GM23248 (cell line): ENCODE measurements at places on chromosomes 1 and 21. TPM values are rescaled to one million over a fixed set of nuclear protein-coding genes. Genes with fewer than 3 reads are reported as not detected.

- peak; percentile 40 for DNase-seq
Observed at GRCh38 chr1:199173356-199173755, 534.5 kb downstream of the PTPRC start.

GRCh38 chr1:70910013-70910412 is 137.6 kb downstream of the PTGER3 start:
- DNase-seq = no peak

GRCh38 chr1:154583773-154584172 is 16.2 kb downstream of the CHRNB2 start:
- no peak for DNase-seq

DNA sequence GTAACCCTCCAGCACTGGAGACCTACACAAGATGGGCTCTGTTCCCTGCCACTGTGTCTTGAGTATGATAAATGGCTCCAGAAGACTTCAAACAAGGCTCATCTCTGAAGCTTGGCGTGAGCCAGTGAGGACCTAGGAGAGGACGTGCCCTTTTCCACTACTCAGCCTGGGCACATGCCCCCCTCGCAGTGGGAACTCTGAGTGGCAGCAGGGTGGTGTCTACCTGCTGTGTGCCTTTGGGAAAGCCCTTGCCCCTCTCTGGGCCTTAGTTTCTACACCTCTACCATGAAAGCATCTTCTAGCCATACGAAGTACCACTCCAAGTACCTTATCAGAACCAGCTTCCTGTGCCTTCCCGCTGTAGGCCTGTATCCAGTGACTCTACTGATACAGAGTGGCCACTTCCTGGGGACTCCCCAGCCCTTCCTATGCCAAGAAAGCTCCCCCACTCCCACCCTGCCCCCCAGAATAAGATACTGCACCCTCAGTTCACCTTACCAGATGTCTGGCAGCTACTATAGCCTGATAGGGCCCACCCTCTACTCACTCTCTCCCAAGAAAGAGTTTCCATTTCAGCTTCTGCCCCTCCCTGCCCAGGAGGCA is 3.1 kb upstream of the MOB3C start:
- no peak for DNase-seq

- peak; percentile 91 for DNase-seq
Observed at GRCh38 chr1:46522184-46522968, 29.1 kb downstream of the KNCN start.

DNA sequence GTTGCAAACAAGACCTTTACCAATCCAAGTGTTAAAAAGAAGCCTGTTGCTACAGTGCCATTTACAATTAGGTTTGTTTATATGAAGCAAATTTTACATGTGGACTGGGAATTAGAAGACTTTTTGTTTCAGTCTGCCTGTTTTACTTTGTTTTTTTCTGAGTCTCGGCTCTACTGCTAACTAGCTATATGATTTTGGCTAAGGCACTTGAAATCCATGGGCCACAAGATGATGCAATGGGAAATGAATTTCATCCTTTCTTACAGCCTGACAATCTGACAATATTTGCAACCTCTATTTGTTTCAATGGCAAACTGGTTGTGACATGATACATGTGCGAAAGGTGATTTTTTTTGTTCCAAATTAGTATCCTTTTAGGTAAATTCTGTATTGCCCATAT is 3.7 kb upstream of the PEX11B start:
- peak; percentile 37 for DNase-seq

GRCh38 chr21:29423099-29423870 is 124.6 kb downstream of the BACH1 start:
- no peak for DNase-seq

DNA sequence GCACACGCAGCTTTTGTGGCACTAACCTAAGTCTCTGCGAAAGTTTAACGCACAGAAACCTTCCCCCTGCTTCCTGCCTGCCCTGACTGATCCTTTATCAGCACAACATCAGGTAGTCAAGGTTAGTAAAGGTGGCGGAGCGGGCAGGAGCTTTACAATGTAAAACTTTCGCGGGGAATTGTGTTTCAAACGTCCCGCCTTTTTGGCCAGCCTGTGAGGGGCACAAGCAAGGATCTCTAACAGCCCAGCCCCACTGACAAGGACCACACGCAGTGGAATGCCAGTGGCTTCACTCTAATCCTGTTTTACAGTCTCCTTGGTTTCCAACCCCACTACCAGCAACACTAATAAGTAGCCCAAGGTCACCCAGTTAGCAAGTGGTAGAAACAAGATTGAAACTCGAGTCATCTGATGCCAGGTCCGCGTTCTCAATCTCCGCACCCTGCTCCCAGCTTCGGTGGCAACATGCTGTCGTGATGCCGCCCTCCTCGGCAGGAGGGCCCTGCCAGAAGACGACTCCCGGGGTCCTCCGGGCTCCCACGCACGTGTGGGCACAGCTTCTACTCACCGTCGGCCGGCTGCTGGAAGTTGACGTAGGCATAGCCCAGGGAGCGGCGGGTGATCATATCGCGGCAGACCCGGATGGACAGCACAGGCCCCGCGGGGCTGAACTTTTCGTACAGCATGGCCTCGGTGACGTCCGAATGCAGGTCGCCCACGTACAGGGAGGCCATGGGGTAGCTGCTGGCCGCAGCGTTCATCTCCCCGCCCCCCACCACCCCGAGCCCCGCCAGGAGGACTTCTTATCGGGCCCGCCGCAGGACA is 1.2 kb downstream of the PABPC4 start:
- DNase-seq = peak; percentile 89

GRCh38 chr1:247331172-247331524 is 519 bp downstream of the ZNF496 start:
- peak; percentile 90 for DNase-seq

- DNase-seq = no peak
Observed at GRCh38 chr1:31263408-31263807, 23.7 kb upstream of the NKAIN1 start.

DNA sequence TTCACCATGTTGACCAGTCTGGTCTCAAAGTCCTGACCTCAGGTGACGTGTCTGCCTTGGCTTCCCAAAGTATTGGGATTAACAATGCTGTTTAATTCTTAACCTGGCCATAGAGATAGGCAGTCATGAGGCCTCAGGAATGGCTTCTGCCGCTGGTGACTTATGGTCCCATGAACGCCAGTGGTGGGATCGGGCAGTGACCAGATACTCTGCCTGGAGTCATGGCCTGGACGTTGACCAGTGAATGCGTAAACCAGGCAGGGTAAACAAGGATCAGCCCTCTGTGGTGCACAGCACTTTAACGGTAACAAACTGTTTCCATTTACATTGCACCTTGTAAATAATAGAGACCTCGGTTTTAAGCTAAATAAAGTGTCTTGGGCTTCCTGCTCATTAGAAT is 23.0 kb downstream of the MTARC1 start:
- DNase-seq = no peak

DNA sequence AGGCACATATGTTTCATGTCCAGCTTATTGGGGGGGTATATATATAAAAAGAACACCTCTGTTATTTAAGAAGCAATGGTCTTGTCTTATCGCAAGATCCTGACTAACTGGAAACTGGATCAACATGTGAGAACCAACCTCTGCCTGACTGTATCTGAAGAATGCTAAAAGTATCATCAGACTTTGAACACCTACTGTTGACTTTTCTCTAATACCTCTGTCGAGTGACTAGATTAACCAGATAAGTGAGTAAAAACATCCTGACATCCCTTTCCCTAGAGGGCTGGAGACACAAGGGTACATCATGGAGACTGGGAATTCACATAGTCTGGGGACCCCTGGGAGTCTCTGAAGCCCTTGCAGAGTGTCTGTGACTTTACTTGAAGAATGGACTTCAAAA is 26.3 kb upstream of the PIGC start:
- no peak for DNase-seq

- peak; percentile 24 for DNase-seq
Observed at GRCh38 chr1:42730988-42731387, 9.0 kb downstream of the CLDN19 start.

DNA sequence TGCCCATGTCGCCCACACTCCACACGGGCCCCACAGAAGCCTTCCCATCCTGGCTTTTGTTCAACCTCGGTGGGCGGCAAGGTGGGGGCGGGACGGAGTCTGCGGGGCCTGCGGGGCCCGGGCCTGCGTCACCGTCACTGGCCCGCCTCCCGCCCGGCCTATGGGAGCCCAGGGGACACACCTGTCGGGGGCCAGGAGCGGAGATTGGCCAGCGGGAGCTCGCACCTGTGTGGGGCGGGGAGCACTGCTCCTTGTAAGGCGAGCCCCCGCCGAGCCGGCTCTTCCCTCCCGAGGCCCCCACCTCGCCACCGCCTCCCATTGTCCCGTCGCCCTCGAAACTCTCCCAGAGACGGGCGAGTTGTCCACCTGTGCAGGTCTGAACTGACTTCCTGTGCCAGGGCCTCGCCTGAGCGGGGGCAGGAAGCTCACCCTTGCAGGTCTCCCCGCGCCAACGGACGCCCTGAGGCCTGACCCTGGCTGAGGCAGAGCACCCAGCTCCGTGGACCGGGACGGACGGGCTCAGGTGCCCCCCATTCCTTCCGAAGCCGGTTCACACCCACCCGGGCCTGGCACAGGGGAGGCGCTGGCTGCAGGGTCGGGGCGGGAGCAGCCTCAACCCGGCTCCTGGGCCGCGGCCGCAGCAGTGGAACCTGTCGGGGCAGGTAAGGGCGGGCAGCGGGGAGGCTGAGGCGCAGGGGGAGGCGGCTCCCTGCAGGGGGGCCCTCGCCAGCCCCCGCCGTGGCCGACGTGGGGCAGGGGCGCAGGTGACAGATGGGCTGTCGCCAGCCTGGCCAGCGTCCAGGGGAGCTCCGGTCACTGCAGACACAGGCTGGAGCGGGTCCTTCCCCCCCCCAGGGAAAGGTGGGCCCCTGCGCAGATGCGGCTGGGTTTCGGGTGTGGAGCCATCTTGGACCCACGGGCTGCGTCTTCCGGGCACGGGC is 10.8 kb upstream of the TTLL10 start:
- DNase-seq = no peak

- DNase-seq = peak; percentile 58
Observed at GRCh38 chr21:41425954-41426675, at the start of gene MX1. MX1 (plus strand) TSS chr21:41426239; CDS start chr21:41432071, 5,832 bp downstream.

GRCh38 chr21:33561373-33561772 is 18.5 kb downstream of the SON start:
- DNase-seq = peak; percentile 35

DNA sequence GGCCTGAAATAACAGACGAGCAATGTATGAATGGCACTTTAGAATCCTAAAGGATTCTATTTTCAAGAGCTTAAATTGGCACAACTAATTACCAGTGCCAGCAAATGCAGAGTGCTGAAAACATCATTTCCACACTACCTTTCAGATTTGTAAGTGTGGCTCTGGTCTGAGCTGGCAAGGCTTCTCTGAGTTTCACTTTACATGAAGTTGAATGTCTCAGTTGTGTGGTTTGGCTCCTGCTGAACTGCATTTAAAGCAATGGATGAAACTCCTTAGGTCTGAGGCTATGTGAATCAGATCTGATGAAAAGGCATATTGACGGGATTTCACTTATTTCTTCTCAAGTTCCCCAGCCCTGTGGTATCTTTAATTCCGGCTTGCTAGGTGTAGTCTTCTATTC is 114.8 kb upstream of the PTGFR start:
- DNase-seq = peak; percentile 58

GRCh38 chr1:62978741-62979140 is 194.8 kb downstream of the ATG4C start:
- DNase-seq = no peak

GRCh38 chr1:239861985-239862384 is 229.7 kb upstream of the FMN2 start:
- DNase-seq = no peak

The CD1B gene
- polyA plus RNA-seq = not detected in 2 replicates

The SLAMF1 gene
- polyA plus RNA-seq = not detected in 2 replicates

The WNT3A gene
- not detected in 2 replicates for polyA plus RNA-seq

The OR2L3 gene
- polyA plus RNA-seq = not detected in 2 replicates

The NBPF3 gene
- polyA plus RNA-seq = 7.5 and 8.9 TPM in 2 replicates

The FAAH gene
- polyA plus RNA-seq = 0.74 and 0.98 TPM in 2 replicates

The KIF2C gene
- 16.4 and 16.7 TPM in 2 replicates for polyA plus RNA-seq

The CFHR4 gene
- not detected in 2 replicates for polyA plus RNA-seq

The AADACL3 gene
- polyA plus RNA-seq = not detected in 2 replicates
